ENCODE measurements at places on chromosomes 3 and 15.
A peak's percentile ranks its signal among the peaks of the same experiment; 100 is the strongest.

GRCh38 chr3:14488286-14489041, 51.7 kb downstream of the GRIP2 start:
- DNase-seq = no peak

DNA sequence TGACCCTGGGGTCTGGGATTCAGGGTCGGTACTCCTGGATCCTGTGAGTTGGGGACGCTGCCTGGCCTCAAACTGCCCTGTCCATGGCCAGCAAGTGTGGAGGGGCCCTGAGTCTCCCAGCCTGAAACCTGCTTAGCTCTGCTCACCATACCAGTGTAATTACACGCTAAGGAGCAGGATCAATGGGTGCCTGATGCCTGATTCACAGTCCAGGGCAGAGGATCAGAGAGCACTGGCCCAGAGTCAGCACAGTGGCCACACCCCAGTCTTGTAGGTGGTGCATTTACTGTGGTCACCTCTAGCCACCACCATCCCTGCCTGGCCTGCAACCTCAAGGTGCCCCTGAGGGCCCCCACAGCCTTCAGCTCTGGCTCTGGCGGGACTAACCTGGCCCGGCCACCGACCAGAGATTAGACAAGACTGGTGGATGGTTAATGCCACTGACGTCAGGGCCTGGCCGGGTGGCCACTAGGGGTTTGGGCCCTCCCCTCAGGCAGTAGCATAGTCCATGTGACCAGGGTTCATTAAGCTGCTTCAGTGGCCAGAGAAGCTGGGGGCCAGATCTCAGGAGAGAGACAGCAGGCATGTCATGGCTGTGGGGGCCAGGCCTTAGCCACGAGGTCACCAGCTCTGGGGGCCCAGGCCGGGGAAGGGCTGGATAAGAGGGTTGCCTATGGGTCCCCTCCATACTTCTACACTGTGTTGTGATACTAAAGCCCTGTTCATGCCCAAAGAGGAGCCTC, 3.3 kb upstream of the SLC38A3 start:
- DNase-seq = no peak

DNA sequence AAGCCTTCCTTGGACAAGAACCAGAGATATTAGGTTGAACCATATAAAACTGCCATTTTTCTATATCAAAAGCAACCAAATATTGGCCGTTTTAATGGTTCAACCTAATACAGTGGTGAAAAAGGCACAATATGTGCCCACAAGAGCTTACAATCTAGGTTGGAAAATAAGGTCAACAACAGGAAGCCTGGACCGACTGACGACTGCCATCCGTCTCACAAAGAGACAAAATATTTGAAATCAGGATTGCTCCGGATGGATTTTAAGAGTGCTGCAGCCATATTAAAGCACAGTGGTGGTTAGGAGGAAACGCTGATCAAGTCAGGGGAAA, 1.4 kb downstream of the AHSG start:
- no peak for DNase-seq

DNA sequence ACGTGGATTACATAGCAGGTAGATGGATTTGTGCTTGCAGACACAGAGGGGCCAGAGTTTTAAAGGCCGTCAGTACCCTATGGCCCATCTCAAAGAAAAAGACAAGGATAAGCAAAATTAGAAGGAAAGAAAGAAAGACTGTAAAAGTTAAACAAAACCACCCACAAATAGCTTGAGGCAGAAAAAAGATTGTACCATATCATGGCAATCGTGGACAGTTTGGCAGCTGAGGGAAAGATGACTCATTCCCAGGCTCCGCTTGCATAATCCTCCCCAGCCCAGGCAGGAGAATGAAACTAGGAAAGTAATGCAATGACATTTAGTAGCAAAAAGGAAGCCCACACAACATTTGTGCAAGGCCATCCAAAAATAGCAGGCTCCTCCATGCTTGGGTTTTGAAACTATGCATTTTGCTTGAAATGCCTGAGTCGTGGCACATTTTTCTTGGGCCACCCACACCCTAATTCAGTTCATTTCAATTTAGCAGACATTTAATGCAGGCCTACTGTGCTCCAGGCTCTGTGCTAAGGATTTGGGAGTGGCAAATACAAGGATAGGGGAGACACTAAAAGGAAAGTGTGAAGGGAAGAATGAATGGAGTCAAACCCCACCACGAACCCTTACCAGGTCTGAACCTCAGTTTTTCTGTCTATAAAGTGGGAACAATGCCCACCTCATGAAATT, 40.9 kb upstream of the SMAD3 start:
- DNase-seq = peak; percentile 54

DNA sequence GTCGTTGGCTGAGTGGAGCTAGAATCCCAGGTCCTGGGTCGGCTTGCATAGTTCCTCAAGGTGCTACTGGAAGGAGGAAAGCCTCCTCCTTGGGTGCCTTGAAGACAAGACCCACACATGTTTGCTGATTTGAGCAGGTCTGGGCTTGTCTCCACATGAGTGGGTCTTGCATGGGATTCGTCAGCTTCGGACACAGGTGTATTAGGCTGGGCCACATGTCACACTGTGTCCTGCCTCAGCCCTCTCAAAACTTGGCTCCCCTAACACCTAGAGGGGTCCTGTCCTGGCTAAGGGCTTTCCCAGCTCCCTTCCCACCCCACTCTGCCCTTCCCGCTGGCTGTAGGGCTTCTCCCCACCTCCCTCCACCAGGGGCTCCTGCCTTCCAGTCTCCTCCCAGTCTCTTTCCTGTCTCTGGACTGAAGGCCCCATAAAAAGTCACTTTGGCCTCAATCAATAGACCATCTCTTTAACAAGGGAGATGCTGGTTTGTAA, 73.0 kb upstream of the ADPGK start:
- DNase-seq = no peak

DNA sequence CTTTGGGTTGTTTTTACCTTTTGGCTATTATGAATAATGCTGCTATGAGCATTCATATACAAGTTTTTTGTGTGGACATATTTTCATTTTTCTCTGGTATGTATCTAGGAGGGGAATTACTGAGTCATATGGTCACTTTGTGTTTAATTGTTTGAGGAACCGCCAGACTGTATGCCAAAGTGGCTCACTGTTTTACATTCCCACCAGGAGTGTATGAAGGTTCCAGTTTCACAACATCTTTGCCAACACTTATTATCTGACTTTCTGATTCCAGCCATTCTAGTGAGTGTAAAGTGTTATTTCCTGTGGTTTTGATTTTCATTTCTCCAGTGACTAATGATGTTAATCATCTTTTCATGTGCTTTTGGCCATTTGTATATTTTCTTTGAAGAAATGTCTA, 51.8 kb downstream of the CMTM7 start:
- peak; percentile 3 for DNase-seq

Data from stimulated activated naive CD8-positive, alpha-beta T cell treated with anti-CD3 and anti-CD28 coated beads, Interleukin-15, Interleukin-2, amounts not matched to agents 100 U/mL and 50 U/mL, for 24 hours (primary cell).